ENCODE measurements at places on chromosomes 2 and 18.

DNA sequence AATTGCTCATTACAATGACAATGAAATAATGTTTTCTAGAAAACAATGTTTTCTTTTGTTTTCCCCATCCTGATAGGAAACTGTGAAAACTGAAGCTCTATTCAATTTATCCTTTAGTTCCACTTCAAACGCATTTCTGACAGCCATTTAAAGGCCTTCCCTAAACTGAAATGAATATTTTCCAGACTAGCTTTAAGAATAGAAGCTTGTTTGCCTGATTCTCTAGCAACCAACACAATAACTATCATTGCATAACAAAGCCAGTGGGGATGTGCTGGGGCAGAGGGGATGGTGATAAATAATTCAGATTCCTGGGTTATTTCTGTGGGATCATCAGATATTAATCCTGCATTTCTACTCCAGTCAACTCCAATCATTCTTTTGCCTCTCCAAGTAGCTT lies 427.1 kb downstream of the RND3 start:
- DNase-seq: no peak

DNA sequence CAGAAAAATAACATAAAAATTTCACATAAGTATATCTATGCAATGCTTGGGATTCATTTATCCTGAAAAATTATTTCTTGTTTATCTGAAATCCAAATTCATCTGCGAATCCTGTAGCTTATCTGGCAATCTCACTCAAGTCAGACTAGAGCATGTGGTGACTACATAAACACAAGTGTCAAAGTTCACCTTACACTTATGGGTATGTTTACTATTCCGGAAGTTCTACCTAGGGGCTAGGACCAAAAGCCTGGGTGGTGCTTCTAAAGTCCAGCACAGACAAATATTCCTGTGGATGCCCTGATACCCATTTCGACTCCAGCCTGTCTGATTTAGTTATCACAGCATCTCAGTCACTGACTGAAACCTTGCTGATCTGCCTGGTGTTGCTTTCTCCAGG lies 364.0 kb downstream of the METTL4 start:
- DNase-seq: no peak

GRCh38 chr2:84494070-84494469 lies 22.2 kb upstream of the DNAH6 start:
- no peak for DNase-seq

GRCh38 chr2:44211183-44211582 lies 42.5 kb downstream of the PPM1B start:
- DNase-seq: no peak

DNA sequence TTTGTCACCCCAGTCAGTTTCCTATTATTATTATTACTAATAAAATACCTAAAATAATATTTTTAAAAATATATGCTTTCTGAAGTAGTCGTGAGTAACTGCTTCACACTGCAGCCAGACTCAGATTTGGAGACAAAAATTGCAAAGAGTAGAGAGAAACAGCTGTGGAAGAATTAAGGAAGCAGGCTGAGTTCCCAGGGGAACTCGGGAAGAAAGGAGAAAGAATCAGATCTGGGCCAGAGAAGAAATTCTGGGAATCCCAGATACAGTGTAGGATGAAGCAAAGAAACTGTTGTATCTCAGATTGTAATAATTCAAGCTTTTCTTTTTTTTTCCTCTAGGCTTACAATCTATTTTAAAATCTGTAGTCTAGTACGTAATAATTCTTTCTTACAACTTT lies 182.3 kb downstream of the FTCDNL1 start:
- no peak for DNase-seq

DNA sequence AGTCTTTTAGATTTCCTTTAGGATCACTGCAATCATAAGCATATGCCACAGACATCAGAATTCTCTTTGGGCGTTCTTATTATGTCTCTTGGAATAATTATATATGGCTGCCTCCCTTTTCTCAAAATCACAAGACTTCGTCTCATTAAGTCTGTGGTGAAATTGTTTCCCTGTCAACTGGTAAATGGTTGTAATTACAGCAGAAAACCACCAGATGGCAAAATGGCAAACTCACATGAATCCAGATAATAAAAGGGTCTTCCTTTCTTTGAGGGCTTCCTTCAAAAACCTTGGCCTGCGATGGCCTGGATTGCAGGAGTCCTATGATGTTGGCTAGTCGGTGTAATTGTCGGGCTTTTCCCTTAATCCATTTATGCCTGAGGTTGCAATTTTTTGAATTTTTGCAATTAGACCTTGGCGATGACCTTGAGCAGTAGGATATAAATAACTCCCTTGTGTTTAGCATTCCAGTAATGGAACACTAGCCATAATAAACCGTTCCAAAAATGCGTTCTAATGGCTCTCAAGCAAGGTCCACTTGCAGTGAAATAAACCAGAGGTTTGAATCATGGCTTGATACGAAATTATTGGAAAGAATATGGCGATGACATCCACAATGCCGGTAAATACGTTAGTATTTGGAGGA lies 656.4 kb downstream of the MBD2 start:
- DNase-seq: no peak

DNA sequence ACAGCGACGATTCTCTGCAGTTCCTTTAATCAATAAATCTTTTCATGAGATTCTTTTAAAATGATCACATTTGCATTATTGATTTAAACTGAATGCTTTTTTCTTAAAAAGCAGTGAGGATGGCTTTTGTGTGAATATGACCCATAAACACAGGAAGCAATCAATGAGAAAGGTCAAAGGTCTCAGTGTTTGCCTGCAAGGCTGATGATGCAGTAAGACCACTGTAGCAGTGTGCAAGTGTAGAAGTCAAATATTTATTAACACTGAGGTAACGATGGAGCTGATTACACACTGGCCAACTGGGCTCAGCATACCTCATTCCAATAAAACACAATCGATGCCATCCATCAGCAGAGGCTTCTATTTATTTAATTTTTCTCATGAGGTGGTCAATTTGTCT lies 633.5 kb downstream of the DCDC2C start:
- DNase-seq: no peak

DNA sequence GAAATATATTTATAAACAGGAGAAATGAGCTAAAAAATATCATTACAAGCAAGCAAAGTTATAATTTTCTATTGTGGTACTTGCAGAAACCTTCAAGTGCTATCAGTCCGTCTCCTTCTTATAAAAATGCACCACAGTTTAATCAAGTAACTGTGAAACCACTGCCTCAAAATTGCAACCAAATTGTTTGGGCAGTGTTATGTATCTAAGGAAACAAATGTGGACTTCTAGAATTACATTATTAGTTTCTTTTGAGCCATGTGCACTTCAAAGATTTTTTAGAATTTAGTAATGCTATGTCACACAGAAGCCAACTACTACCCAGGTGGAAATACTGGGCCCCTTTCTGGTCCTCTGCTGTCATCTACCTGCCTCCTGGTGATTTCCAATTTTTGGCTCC lies 495.6 kb downstream of the NYAP2 start:
- no peak for DNase-seq

GRCh38 chr18:36188916-36189315 lies 1.6 kb downstream of the MOCOS start:
- DNase-seq: no peak

DNA sequence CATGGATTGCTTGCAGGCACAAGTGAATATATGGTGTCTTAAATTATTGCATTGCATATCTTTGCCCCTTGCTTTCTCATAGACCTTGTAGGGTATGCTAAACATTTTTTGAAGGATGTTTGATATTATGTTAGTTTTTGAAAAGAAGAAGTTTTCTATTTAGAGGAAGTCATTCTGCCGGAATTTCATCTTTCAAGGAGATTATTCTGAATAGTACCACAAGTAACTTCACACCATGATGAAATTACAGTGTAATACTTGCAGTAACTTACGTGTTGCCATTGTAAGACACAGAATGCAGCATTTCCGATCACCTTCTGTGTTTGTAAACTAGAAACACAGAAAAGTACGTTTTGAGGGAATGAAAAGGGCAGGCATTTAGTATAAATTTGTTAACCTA lies 71.9 kb downstream of the ACVR2A start:
- DNase-seq: no peak

GRCh38 chr2:18423636-18424035 lies 136.8 kb downstream of the RDH14 start:
- DNase-seq: no peak

GRCh38 chr2:13034861-13035260 lies 318.1 kb downstream of the TRIB2 start:
- DNase-seq: no peak

DNA sequence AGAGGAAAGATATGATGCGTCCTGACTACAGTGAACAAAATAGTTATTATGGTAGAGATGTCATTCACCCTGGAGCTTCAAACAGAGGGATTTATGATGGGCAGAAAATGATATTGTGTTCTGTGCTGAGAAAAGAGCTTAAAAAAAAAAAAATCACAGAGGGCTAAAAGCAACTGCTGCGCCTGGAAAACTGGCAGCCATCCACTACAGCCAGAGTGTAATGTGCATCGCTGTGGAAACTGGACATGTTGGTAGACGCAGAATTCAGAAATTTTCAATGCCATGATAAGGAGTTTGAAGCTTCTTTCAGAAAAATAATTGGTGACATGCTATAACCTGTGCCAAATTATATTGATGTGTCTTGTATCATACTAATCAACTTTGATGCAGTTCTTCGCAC lies 122.9 kb upstream of the SOX11 start:
- no peak for DNase-seq

- DNase-seq: no peak
Observed at GRCh38 chr2:219519526-219519916, 5.2 kb downstream of the ASIC4 start.

DNA sequence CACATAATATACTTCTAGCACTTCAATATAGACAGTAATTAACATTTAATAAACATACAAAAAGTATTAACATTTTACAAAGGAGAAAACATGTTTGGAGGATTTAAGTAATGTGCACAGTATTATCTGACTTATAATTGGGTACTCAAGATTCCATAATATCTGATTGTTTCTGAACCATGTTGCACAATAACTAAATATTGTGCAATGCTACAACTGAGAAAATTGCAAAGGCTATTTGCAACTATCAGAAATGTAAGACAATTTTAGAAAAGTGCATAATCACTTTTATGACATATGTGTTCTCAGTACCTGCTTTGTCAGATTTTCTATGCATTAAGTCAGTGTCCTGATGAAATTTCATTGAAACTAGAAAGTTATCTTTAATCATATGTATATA lies 934.6 kb downstream of the SOCS6 start:
- DNase-seq: no peak

DNA sequence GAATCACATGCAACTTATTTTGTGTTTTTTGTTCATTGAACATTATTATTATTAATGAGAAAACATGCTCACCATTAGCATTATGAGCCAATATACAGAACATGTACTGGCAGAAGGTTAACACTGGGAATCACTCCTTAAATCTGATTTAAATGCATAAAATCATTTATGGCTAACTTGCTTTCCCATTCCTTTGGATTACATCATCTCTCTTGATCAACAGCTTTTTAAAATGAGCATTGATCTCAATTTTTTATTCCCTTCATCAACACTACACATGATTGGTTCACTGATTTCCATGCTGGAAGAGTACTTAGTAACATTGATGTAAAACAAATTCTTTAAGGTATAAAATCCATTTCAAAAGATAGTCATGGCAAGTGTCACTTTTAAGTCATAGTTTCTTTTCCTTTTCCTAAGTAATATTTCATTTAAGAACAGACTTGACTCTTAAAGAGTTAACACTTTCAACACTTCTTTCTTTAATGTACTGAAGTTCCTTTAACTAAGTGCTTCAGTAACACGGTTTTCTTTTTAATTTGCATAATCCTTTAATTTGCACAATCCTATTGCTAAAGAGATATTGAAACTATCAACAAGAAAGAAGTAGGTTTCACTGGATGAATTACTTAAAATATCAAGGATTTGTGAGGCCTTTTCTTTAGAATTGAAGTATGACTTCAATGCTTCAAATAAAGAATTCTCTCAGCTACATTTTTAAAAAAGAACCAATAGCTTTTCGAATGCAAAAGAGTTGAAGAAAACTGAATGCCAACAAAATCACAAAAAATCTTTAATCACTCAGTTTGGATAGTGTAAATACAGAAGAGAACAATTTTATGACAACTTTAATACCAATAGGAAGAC lies 24.9 kb upstream of the BUB1 start:
- DNase-seq: no peak

DNA sequence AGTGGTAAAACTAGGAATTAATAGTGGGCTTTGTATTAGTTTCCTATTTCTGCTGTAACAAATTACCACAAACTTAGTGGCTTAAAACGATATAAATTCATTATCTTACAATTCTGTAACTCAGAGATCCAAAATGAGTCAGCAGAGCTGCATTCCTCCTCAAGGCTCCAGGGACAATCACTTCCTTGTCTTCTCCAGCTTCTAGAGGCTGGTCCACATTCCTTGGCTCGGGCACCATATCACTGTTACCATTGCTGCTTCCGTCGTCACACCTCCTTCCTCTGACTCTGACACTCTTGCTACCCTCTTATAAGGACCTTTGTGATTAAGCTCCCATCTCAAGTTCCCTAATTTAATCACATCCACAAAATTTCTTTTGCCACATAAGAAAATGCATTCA lies 567.8 kb upstream of the KLHL29 start:
- peak; percentile 36 for DNase-seq

- DNase-seq: peak; percentile 12
Observed at GRCh38 chr2:32715981-32716380, 88.1 kb downstream of the TTC27 start.

DNA sequence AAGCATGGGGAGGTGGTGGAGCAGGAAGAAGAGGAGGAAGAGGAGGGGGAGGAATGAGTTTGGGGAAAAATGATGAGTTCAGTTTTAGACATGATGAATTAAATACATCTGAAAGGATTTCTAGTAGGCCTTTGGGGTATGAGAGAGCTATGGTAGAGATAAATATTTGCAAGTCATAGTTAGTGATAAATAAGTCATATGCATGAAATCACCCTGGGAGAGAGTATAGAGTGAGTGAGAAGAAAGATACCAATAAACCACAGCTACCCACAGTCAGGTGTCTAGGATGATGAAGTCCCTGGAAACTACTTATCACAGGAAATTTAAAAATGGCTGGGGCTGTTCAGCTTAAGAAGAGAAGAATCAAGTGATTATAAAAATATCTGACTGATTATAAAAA lies 240.5 kb downstream of the RDH14 start:
- DNase-seq: no peak

- DNase-seq: no peak
Observed at GRCh38 chr2:99841749-99842148, 300.6 kb downstream of the AFF3 start.

DNA sequence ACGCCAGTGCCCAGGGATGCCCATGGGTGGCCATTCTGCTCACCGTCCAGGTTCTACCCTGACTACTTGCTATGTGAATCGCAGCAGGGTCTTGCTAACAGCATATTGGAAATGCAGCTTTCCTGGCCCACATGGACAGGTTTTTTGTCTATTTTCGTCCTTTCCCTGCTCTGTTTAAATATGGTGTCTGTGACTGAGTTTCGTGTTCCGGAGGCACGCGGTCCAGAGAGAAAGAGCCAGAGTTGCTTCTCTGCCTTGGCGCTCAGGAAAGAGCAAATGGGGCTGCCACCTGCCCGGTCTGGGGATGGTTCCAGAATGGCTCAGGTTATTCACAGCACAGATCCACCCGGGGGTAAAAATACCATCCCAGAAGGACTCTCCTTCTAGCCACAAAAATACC lies 456.2 kb downstream of the BCL11A start:
- no peak for DNase-seq

Data from epithelial cell of prostate (primary cell).